OCI-M1 (cell line): ENCODE measurements at places on chromosomes 1 and 21.

GRCh38 chr1:228650141-228650540 lies 85.1 kb upstream of the RHOU start:
- DNase-seq, result no peak

DNA sequence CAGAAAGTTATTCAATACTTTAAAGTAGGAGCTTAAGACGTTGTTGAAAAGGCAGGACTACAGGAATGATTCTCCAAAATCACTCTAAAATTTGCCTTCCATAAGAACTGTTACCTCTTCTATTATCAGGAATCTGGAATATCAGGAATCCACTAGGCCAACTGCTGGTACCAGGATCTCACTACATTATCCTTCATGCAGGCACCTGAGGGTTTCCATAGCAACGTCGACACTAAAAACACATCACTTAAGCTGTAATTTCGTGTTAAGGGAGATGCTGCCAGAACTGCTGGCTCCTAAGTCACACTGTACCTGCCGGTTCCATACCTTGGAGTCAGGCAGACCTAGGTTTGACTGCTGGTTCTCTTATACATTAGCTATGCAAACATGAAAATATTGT lies 139.7 kb upstream of the C1orf87 start:
- no peak for DNase-seq

GRCh38 chr1:221098471-221099405 lies 219.5 kb downstream of the HLX start:
- DNase-seq, result peak; percentile 86

DNA sequence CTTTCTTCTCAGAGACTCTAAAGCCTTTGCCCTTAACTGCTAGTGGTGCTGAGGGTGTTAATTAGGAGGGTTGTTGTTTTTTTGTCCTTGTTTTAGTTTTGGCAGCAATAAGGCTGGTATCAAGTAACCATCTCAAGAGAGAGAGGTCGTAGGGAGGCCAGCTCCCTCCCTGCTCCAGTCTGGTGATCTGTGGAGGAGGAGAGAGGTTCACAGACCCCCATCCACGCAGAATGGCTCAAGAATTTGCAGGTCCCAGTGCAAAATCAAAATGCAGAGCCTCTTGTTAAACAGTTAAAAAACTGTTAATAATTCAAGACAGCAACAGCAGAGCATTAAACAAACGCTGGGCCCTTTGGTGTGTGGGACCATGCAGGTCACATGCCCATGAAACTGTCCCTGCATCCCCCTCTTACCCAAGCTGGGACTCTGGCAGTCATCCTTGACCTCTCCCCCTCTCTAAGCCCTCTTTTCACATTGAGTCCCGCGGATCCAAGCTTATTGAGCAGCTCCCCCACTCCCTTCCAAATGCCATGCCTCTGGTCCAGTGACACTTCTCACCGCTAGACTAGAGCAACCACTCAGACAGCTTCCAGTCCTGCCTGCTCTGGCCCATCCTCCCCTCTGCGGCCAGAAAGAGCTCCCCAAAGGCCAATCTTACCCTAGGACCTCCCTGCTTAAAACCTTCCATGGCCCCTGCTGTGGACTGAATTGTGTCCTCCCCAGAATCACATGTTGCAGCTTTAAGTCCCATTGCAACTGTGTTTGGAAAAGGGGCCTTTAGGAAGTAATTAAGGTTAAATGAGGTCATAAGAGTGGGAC lies 47.7 kb upstream of the RPL11 start:
- DNase-seq, result no peak

DNA sequence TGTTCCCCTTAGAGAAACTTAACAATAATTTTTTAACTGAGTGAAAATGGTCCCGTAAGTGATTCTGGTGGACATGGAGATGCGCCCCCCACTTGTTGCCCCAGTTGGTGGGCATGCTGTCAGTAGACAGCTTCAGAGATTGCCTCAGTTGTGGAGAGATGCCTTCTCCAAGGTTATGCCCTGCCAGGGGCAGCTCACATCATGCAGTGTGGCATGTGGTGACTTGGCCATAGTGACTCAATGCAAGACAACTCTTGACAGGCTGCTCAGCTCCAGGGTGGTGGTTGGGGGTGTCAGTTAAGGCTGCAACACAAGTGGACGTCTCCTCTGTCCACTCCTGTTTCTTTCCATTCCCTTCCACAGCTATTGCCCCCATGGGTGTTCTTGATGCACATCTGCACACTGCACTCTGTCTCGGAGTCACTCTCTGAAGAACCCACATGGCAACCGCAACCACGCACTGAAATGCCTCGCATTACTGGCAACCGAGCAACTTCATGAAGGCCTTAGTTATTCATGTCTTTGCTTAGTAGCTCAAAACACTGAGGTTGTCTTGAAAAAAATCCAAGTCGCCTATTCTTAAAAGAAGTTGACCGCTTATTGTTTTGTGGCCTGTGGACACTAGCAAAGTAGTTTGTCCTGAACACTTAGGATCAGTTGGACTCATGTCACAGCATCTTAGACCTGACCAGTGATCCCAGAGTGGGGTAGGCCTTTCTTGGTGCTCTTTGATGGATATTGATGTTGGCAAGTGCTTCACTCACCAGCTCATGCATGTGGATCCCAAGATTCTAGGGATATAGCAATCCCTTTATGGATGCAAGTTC lies 54.8 kb upstream of the USP1 start:
- DNase-seq, result no peak

DNA sequence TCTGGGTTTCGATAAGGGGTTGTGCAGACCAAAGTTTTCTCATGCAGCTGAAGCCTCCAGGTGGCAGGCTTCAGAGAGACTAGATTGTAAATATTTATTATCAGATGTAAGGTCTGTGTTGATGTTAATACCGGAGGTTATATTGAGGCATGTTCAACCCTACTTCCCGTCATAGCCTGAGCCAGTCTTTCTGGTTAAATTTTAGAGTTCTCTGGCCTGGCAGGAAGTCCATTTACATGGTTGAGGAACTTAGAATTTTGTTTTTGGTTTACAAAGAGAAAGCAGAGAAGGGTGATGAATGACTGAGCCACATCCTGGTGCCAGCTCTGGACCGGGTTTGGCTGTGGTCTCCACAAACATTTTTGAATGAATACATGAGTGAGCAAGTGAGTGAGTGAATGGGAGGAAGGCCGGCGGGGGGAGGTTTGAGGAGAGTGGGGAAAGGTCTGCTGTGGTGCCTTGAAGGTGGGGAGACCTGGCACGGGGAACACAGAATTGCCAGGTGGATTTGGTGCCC lies 218.5 kb downstream of the DISC1 start:
- no peak for DNase-seq

DNA sequence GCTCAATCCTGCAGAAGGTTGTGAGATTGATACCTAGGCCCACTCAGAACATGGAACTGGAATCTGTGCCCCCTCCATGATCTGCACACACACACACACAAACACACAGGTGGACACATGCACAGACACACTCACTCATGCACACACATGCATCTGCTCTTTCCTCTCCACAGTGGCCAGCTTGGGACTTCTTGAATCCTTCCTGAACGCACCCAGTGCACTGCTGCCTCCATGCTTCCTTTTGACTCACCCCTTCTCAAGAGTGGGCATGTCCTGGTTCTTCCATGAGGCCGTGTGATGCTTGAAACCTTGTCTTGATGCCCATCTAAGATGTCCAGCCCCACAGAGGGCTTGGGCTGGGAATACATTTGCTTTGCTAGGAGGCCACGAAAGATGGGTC lies 25.4 kb upstream of the TENT5C start:
- no peak for DNase-seq

GRCh38 chr1:24069817-24070216 lies 42.1 kb downstream of the MYOM3 start:
- DNase-seq, result no peak

GRCh38 chr21:33496345-33496744 lies 4.8 kb upstream of the DNAJC28 start:
- DNase-seq, result no peak

DNA sequence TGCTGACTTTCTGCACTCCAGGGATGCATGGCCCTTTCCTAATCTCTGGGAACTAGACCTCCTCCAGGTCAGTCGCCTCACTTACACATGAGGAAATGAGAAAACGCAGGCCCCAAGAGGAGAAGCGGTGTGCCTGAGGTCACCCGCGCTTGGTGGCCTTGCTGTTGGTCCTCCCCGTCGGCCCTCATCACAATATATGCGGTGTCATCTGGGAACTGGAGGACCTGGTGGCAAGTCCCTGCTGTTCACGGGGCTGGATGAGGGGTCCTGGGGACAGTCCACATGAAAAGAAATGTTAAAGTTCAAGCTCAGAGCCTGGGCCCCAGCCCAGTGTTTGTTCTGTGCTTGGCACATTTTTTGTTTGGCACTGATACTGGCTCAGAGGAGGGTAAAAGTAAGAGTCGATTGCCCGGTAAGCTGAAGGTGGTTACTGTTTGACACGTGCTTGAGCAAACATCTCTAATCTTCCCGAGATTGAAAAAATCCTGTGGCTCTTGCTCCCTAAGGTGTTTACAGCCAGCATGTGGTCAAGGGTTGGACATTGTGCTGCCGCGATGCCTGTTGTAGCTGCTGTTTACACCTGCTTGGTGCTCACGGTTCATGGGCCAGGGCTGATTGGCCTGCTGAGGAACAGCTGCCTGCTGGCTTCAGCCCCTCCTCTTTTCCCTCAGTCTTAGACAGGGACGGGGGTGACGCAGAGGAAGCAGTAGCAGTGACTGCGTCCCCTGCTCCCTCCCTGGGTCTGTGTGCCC lies 5.2 kb downstream of the COQ8A start:
- DNase-seq, result no peak

- no peak for DNase-seq
These were observed 115.4 kb downstream of the RIPK4 start for GRCh38 chr21:41651406-41651805.

- no peak for DNase-seq
These were observed 15.0 kb upstream of the KCNN3 start for GRCh38 chr1:154884869-154885701.

- DNase-seq, result no peak
These were observed 4.8 kb downstream of the REG4 start for GRCh38 chr1:119806489-119806888.

DNA sequence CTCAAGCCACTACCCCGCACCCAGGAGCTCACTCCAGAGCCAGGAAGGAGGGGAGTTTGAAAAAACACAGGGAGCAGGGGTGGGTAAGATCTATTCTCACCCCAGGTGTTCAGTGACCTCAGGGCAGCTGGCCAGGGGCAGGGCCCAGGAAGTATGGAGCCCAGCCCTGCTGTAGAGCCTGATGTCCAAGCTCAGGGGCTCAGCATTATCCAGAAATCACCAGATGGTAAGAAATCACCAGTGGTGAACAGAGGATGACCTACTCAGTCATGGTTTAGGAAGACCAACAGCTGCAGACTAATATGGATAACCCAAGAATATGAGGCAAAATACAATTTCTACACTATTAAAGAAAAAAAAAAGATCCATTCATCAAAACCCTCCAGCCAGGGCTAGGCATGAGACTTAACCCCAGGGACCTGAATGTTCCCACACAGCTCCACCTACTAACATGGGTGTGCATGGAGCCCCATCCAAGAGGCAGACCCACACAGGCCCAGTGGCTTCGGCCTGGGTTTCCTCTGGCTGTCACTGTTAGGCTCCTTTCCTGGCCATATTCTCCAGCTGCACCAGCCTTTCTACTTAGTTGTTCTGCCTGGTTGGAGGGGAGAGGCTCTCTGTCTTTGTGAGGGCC lies 67.6 kb downstream of the KCNN3 start:
- DNase-seq, result no peak
